ENCODE measurements at places on chromosomes 2 and 18.
A peak's percentile ranks its signal among the peaks of the same experiment; 100 is the strongest.

GRCh38 chr18:23291456-23292205 is 156.3 kb downstream of the CABLES1 start:
- no peak for DNase-seq

GRCh38 chr2:224518806-224519580 is 66.2 kb downstream of the CUL3 start:
- DNase-seq = no peak

GRCh38 chr2:223542501-223542900 is 59.7 kb downstream of the SCG2 start:
- DNase-seq = peak; percentile 12

DNA sequence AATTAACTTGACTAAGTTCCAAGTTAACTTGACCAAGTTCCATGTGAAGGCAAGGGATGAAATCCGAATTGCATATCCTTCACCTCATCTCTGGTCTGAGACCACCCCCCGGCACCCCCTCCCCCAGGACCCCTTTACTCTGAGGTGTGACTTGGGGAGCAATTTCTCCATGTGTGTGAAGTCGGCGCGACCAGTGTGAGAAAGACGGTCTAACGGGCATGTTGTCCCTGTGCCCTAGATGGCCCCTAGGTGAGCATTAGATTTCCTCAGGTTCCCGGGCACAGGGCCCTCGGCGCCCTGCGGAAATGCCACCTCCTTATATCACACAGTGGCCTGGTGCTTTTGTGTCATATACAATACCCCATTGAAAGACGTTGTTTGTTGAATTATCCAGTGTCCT is 137.1 kb downstream of the CTIF start:
- DNase-seq = no peak

GRCh38 chr2:98801921-98802321 is 71.0 kb upstream of the MGAT4A start:
- no peak for DNase-seq

DNA sequence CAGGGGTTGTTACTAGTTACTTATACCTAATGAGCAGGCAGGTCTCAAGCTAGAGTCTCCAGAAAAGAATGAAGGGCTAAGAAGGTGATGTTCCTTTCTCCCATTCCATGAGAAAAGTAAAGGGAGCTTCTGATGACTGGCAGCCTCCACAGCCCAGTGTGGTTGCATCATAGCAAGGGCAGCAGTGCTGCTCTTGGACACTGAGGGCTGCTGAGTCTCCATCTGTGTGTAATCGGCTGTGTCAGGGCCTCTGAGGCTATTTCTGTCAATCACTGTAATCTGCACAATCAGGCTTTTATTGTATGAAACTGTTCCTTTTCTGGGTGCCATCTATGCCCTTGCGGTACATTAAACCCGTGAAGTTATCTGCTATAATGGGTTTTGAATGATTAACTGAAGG is 164.1 kb upstream of the FBXO11 start:
- no peak for DNase-seq

All from NCI-H2081 (cell line).